ENCODE measurements at places on chromosomes 16 and 17.

DNA sequence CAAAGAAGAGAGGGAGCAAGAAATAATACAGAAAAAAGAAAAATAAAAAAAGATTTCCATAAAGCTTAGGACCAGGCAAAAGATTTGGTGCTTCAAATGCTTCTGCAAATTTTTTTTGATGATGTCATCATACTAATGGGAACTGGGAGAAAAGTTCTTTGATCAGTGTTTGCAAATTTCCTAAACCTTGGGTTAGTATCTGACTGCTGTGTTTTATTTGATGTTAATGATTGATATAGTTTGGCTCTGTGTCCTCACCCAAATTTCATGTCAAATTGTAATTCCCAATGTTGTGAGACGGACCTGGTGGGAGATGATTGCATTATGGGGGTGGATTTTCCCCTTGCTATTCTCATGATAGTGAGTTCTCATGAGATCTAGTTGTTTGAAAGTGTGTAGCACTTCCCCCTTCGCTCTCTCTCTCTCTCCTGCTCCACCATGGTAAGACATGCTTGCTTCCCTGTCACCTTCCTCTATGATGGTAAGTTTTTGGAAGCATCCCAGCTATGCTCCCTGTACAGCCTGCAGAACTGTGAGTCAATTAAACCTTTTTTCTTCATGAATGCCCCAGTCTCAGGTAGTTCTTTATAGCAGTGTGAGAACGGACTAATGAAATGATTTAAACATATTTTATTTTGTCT lies 72.6 kb downstream of the TMEM100 start:
- no peak for DNase-seq

- no peak for DNase-seq
These were observed 62.9 kb downstream of the PRMT7 start for GRCh38 chr16:68373528-68374245.

DNA sequence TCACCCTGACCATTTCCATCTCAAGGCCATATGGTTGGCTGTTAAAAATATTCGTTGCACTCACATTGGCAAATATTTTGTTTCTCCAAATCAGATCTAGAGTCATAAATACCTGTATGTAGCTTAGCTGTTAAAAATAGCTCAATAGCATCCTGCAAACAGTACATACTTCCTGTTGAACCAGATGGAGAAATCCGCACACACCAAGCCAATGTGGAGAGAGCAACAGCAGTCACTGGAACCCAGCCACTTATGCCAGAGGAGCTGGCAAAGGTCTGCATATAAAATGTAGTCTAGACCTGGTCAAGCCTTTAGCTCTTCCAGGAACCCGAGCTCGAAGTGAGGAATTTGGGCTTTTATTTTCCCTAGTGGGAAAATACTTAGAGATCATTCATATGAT lies 146.4 kb upstream of the KCNJ16 start:
- DNase-seq: no peak

GRCh38 chr16:75311383-75311938 lies 60.0 kb upstream of the BCAR1 start:
- no peak for DNase-seq

DNA sequence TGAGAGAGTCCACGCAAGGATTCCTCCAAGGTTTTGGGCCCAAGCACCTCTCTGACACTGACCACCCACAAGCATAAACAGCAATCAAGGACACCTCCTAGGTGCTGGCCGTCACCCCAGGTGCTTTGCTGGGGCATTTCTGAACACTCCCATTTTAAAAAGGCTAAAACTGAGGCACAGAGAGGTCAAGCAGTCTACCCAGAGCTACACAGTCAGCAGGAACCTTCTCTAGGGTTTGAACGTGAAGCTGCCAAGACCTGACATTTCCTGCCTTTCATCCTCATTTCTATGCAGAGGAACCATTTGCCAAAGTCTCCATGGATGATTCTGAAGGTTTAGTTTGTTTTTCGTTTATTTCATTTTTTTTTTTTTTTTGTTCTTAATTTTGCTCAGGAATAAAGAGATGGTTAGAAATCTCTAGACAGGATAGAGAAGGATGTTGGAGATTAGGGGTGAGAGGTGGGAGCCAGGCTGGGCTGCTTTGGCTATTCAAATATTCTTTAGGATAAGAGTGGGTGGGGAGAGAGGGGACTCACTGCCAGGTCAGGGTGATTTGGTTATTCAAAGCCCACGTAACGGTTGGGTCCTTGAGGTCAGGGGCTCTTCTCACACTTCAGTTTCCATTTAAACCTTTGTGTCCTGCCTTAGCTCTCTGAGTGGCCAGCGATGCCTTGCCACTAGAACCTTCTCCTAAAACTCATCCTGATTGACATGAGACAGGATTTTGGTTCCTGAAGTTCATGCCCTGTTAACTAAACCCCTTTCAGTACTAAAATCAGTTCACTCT lies 6.2 kb downstream of the PLCG2 start:
- DNase-seq: no peak

GRCh38 chr17:27586203-27586721 lies 44.7 kb upstream of the LGALS9 start:
- no peak for DNase-seq

Measured in NCI-H1105 (cell line).